ENCODE measurements at places on chromosomes 3 and 15. TPM values are rescaled to one million over a fixed set of nuclear protein-coding genes. Genes with fewer than 3 reads are reported as not detected.
A peak's percentile ranks its signal among the peaks of the same experiment; 100 is the strongest.

LMAN1L gene
- polyA plus RNA-seq = not detected

HES1 gene
- 85.9 TPM for polyA plus RNA-seq

ZNF502 gene
- polyA plus RNA-seq = 14.3 TPM

DNA sequence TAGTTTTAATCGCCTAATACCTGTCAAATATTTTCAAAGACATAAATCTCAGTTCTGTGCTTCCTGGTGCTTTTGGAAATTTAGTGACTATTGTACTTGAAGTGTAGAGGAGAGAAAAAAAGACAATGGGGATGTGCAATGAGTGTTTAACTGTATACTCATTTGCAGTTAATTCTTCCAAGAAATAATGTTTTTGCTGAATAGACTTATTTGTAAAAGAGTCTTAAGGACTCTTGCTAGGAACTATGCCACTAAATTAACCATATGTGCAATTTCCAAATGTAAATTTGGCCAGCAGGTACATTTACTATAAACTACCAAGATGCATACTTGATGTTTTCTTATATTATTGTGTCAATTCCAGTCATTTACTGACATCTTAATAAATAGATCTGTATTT is 2.0 kb downstream of the CHMP2B start:
- DNase-seq = no peak

FAM227B gene
- 14.2 TPM for polyA plus RNA-seq

GRCh38 chr15:60328852-60329443 is 68.8 kb downstream of the ANXA2 start:
- DNase-seq = no peak

GRCh38 chr15:84816694-84817465 is at the start of gene ALPK3:
TSS of gene ALPK3 (plus strand) at chr15:84817356. CDS start at chr15:84817453, 97 bp downstream.
- peak; percentile 58 for DNase-seq

MEF2A gene
- 55.1 TPM for polyA plus RNA-seq

PFN2 gene
- 388 TPM for polyA plus RNA-seq

GRCh38 chr3:183701744-183702143 is 4.1 kb downstream of the YEATS2 start:
- peak; percentile 15 for DNase-seq

DNA sequence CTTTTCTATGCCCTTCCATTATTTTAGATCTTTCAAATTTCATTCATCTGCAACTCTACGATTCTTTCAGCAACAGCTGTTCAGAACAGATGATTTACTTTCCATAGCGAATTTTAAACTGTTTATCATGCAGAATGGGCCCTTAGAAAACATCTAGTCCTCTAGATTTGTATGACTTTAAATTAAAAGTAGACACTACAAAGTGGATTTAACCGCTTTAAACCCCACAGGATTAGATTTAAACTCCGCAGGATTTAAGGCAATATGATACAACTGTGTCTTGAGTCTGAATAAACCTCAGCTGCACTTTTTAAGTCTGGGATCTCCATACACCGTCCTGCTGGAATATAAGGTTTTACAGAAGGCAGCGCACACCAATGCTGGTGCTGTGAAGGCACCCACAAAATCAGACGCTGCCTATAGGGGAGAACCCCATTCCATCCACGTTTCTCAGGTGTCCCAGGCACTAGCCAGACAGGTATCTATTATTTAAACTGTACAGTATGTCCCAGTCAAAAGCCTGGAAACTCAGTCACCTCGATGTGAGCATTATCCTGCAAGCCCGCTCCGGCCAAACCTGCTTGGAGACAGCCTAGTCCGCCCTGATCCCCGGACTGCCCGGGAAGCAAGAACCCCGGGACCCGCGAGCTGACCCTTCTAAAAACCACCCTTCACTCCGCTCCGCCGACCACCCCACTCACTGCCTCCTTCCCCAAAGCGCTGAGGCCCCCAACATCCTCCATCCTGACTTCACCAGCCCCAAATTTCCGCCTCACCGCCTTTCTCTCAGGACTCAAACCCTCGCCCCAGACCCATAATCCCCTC is 768 bp downstream of the ANO10 start:
- DNase-seq = peak; percentile 28

CTSH gene
- polyA plus RNA-seq = 195 TPM

GRCh38 chr3:23884481-23884880 is 32.3 kb downstream of the NKIRAS1 start:
- DNase-seq = no peak

GRCh38 chr3:14849638-14850230 is 31.0 kb downstream of the FGD5 start:
- no peak for DNase-seq

- no peak for DNase-seq
Observed at GRCh38 chr15:46251903-46252302, 617.1 kb downstream of the SQOR start.

UNC13C gene
- polyA plus RNA-seq = 8.4 TPM

GP5 gene
- 0.86 TPM for polyA plus RNA-seq

GRCh38 chr3:69410301-69410700 is 24.4 kb upstream of the FRMD4B start:
- peak; percentile 52 for DNase-seq

KCNAB1 gene
- 3.2 TPM for polyA plus RNA-seq

DNA sequence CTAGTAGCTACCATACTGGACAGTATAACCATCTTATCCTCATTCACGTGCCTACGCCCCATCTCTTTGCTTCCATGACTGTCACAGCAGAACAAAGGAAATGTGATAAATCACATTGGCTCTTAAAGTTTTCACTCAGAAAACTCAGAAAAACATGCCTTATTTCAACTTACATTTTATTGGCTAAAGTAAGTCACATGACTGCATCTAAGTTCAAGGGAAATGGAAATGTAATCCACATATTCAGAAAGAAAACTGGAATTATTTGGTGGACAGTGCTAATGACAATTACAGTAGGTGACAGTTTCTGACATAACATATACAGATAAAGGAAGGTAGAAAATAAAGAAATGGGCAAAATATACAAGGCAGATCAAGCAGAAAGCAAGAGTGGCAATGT is 37.4 kb upstream of the VILL start:
- no peak for DNase-seq

DNA sequence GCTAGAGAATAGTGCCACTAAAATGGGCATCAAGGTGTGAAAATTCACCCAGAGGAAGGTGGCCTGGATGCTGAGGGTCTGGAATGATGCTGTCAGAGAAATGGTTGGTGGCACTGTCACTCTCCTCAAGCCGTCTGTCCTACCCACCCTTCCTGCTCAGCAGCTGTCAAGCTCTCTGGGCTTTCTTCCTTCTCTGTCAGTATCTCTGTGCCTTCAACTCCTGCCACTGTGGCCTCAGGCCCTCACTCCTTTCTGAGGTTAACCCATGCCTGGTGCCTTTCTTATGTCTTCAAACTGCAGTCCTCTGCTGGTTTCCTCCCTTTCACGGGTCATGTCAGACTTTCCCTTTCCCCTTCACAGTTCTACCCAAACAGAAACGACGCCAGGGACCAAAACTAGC is 4.4 kb downstream of the MYO5C start:
- DNase-seq = no peak

GRCh38 chr3:50978991-50979667 is 304.4 kb downstream of the DOCK3 start:
- no peak for DNase-seq

- DNase-seq = no peak
Observed at GRCh38 chr3:48429317-48429959, 448 bp downstream of the PLXNB1 start.

DNA sequence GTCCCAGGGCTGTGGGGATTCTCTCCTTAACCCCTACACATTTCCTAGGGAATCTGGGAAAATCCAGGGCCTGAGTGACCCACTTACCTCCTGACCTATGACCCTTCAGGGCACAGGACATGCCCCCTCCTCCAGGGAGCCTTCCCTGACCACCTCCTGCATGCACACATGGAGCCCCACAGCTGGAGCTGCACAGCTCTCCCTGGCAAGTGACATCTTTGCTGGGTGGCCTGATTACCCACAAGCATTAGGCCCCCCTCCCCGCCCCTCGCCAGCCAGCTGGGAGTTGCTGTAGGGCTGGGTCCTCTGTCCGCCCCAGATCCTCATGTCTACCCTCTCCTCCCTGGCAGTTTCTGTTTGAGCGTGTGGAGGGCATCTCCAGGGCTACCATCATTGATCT is 21.4 kb downstream of the HDAC11 start:
- no peak for DNase-seq

GRCh38 chr3:52227117-52227516 is 1.7 kb upstream of the TLR9 start:
- no peak for DNase-seq

DNA sequence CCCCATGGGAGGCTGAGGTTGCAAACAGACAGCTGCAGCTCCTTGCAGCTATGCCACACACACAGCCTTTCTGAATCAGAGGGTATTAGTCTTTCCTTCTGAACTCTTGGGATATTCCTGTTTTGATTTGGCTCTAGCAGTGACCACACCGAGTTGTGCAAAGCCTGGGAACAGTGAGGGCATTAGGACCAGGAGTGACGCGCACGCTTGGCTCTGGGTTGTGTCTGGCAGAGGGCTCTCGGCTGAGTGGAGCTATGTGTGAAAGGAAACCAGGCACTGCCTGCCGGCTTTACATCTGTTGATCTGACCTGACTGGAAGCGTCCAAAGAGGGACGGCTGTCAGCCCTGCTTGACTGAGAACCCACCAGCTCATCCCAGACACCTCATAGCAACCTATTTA is at the start of gene GALNT15:
GALNT15 (plus strand) TSS at position 292 of the 400 bp plus-strand sequence. CDS start 472 bp downstream, outside the sequence.
- DNase-seq = peak; percentile 29

Measured in renal pelvis (tissue), 12 donors.